ENCODE measurements at places on chromosomes 2 and 18. TPM values are rescaled to one million over a fixed set of nuclear protein-coding genes. Genes with fewer than 3 reads are reported as not detected.

GRCh38 chr2:181466661-181467576 lies 9.7 kb downstream of the ITGA4 start:
- peak; percentile 2 for DNase-seq

GRCh38 chr2:166969486-166969885 lies 81.2 kb downstream of the XIRP2 start:
- no peak for DNase-seq

DNA sequence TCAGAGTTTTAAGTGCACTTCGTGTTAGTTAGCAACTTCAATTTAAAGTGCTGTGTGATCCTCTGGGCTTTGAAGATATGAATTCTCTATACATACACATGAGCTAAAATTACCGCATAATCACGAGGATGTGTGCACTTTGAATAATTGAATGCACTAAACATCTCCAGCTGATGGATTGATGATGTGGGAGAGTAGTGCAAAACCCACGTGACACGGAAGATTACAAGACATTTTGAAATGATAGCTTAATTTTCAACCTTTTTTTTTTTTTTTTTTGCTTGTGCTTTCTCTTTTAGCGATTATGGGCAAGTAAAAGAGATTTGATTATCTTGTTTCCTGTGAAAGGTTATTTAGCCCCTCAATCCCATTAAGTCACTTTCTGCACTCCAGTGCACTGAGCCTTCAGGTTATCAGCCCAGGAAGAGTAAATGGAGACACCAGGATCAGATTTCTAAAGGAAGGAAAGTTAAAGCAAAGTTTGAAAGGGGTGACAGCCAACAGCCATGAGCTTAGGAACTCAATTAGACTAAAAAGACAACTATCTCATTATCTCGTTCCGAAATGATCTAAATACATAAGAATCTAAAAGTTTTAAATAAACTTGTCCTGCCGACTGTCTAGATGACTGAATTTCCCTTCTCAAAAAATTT lies 81.6 kb downstream of the CDK15 start:
- DNase-seq, result no peak

- DNase-seq, result no peak
Observed at GRCh38 chr2:168192839-168193616, 54.4 kb downstream of the STK39 start.

Gene POLR1A
- total RNA-seq, result 27.3 TPM

Gene AGBL5
- 28.0 TPM for total RNA-seq

Gene IL36A
- not detected for total RNA-seq

Gene PPM1G
- 128 TPM for total RNA-seq

Gene ALKAL2
- not detected for total RNA-seq

Data from foreskin keratinocyte (primary cell).